ENCODE measurements at places on chromosomes 16 and 17.

GRCh38 chr16:67530013-67530939 lies 1.6 kb downstream of the RIPOR1 start:
- DNase-seq, result no peak

- no peak for DNase-seq
Measured at GRCh38 chr17:21193031-21193430, 20.9 kb downstream of the TMEM11 start.

GRCh38 chr17:78935419-78936323 lies 10.5 kb upstream of the TIMP2 start:
- no peak for DNase-seq

GRCh38 chr16:71734511-71734910 lies 10.0 kb upstream of the PHLPP2 start:
- no peak for DNase-seq

- DNase-seq, result no peak
Measured at GRCh38 chr17:43976963-43977837, 23.5 kb upstream of the PYY start.

- DNase-seq, result no peak
Measured at GRCh38 chr17:4998027-4998731, 429 bp downstream of the KIF1C start.

DNA sequence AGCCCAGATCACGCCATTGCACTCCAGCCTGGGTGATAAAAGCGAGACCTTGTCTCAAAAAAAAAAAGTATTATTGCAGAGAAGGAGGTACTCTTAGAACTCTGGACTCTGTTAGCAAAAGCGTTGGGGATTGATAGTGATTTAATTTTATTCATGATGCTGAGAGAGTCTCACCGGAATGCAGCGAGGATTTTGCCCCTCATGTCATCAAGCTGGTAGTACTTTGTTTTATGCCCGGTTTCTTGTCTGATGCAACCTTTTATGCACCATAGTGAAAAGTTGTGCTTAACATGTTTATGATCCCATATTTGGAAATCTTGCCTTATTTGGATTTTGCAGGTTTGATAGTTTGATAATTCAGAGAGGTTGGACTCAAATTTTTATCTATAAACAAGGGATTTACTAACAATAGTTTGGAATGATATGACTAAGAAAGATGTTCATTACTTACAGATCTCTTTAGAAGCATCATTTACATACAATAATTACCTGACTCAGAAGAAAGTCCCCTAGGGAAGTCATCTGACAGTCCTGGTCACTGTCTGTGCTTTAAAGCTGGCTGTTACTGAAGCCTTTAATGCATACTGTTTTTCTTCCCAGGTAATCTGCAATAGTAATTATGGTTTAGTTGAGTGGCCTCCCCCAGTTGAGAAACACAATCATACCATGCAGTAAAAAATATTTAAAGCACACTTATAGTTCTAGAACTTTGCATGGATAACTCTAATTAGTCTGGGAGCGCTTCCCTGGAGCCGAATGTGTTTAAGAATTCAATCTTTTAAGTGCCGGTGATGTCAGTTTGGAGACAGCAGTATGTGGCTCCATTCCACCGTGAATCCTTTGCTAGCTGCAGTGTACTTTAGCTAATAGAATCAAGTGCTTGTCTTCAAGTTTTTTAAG lies 120.9 kb downstream of the PRKCA start:
- no peak for DNase-seq

GRCh38 chr16:46768809-46769208 lies 20.7 kb upstream of the MYLK3 start:
- no peak for DNase-seq

DNA sequence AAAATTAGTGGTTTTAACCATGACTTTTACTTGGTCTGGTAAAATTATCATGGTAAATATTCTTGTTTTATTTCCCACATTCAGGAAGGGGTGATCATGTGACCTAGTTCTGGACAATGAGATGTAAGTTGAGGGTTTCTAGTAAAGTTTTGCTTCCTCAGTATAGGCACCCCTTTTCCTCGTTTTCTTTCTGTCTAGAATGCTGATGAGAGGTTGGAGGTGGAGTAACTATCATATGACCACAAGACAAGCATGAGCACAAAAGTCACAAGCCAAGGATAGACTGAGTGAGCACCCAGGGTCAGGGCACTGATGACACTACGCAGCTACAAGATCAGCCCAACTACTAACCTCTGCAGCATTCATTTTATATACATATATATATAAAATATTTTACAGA lies 53.9 kb downstream of the MYO1D start:
- no peak for DNase-seq

DNA sequence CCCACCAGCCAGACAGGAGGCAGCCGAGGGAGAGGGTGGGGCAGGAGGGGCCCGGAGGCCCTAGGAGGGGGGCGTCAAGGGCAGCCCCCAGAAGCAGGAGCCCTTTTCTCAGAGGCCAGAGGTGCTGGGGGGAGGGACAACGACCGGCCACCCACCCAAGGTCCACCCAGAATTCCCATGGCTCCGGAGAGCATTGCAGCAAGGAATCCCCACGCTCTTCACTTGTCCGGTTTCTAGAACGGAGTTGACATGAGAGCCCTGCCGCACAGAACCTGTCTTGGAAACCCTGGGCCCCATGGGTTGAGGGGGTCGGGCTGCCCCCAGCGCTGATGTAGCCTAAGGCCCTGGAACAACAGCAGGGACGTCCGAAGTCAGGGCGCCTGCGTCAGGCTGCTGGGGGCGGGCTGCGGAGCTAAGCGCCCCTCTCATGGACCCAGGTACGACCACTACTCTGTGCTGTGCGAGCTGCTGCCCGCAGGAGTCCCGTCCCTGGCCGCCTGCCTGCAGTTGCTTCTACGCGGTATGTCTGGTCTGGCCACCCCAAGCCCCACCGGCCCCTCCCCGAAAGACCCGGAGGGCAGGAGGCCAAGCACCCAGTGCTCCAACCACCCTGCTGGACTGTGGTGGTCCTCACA lies 11.2 kb downstream of the CYBC1 start:
- no peak for DNase-seq

DNA sequence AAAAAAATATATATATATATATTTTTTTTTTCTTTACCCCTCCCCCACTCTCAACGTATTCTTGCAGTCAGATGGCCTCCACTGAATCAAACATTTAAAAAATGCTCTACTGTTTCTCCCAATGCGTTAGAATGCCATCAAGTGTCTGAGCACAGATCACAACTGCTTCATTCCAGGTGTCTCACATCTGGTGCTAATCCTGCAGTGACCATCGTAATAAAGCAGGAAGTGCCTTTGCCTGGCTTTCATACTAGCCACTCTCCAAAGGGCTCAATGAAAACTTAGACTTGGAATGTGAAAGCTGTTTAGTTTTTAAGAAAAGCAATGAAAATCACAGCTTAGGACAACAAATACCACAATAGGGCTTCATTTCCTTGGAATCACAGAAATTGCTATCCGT lies 37.2 kb downstream of the SKAP1 start:
- no peak for DNase-seq
